Dermis microvascular lymphatic vessel endothelial cell (primary cell): ENCODE measurements at places on chromosomes 11 and 22. TPM values are rescaled to one million over a fixed set of nuclear protein-coding genes. Genes with fewer than 3 reads are reported as not detected.

PKDREJ gene
- under 0.01 TPM in 1 of 2 replicates, not detected in the other for total RNA-seq

- no peak for DNase-seq
Observed at GRCh38 chr11:112612250-112612849, 348.9 kb upstream of the NCAM1 start.

PDGFB gene
- 22.6 and 47.0 TPM in 2 replicates for total RNA-seq

DNA sequence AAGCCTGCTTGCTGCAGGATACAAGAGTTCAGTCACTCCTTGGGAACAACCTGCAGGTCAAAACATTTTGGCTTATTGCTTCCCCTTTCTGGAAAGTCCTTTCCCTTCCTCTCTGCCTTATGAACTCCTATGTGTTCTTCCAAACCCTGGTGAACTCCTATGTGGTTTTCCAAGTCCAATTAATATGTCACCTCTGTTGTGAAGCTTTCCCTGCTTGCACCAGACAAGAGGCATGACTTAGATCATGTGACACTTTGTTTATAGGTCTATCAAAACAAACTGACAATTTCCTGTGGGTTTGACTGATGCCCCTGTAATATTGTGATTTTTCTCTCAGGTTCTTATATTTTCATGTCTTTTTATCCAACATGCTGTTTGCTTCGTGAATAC, 64.2 kb downstream of the ENDOD1 start:
- DNase-seq = no peak

KCNQ1 gene
- under 0.01 and 0.13 TPM in 2 replicates for total RNA-seq

P2RY2 gene
- 0.25 and 0.64 TPM in 2 replicates for total RNA-seq

DNA sequence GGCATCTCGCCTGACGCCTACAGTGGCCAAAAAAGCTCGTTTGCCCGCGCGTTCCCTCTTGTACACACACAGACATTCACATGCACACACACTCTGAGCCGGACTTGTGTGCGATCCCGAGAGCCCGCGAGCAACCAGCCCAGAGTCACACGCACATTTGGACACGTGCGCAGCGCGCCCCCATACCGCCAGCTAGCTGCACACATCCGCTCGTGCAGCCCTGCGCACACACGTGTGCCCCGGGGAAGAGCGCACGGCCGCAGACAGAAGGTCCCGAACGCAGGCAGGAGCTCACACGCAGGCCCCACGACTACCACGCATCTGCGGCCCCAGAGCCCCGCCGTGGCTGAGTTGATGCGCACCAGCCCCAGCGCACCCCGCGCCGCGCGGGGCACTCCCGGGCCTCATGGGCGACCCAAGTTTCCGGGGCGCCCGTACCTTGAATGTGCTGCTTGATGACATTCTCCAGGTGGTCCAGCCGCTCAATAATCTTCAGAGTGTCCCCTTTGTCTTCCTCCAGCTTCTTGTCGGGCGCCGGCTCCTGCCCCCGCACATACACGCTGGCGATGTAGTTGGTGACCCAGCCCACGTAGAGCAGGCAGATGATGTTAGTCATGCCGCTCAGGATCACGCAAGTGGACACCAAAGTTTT, 758 bp downstream of the GALNT18 start:
- peak; percentile 45 for DNase-seq

DNA sequence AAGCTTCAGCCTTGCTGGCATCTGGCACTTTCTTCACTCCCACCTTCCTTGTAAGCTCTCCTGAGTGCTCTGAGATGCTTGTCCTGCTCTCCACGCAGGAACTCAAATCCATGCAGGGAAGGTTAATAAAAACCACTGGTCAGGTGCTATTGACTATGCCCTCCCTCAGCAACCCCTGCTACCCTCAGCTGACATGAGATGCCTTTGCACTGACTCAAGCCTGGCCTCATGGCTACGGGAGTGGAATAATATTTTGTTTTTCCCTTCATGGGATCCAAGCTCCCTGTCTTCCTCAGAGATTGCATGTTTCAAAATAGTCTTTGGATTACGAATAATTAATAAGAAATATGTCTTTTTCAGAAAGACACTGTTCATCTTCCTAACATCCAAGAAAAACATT, 31.7 kb upstream of the ABCC8 start:
- no peak for DNase-seq

- DNase-seq = no peak
Observed at GRCh38 chr11:35785287-35786167, 123.0 kb downstream of the TRIM44 start.

MLC1 gene
- not detected in 2 replicates for total RNA-seq

GP1BB gene
- 2.7 and 5.3 TPM in 2 replicates for total RNA-seq

DNA sequence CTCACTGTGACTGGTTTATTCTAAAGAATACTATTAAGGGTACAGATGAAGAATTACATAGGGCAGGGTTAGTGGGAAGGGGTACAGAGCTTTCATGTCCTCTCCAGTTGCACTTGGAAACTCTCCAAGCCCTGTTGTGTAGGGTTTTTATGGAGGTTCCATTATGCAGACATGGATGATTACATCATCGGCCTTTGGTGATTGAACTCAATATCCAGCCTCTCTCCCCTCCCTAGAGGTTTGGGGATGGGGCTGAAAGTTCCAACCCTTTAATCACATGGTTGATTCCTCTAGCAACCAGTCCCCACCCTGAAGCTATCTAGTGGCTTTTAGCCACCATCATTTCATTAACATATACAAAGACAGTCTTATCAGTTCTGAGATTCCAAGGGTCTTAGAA, 472.6 kb downstream of the BUD13 start:
- DNase-seq = no peak

DNA sequence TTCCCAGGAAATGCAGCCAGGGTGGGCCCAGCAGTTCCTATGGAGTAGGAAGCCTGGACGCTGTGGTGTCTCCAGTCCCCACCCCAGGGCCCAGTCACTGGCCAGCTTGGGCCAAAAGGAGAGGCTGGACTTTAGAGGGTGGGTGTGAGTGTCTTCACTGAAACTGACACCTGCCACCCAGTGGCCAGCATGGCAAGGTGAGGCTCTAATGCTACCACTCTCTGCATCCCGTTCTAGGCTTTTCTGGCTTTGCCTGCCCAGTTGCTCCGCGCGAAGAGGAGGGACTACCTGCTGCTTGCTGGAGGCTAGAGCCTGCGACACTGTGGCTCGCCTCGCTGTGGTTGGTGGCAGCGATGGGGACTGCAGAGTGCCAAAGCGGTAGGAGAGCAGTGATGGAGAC, 35.4 kb downstream of the C22orf42 start:
- no peak for DNase-seq

TBX1 gene
- 30.4 and 62.8 TPM in 2 replicates for total RNA-seq

- no peak for DNase-seq
Observed at GRCh38 chr11:129972611-129973010, 30.0 kb downstream of the PRDM10 start.

GRAP2 gene
- total RNA-seq = not detected in 2 replicates

CASP12 gene
- 6.5 and 7.0 TPM in 2 replicates for total RNA-seq

DNA sequence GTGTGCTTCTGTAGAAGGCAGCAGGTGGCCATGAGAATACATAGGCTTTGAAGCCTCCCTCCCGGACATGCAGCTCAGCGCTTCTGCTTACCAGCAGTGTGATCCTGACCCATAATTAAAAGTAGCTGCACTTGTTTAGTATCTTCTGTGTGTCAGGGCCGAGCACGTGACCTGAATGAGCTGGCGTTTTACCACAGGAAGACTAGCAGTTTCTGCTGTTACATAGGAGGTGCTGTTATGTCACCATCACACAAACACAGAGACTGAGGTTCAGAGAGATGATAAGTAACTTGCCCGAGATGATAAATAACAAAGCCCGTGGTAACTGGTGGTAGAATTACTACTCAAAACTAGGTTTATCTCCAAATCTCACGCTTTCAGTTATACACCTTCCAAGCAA, 329.5 kb downstream of the OPCML start:
- DNase-seq = no peak

DNA sequence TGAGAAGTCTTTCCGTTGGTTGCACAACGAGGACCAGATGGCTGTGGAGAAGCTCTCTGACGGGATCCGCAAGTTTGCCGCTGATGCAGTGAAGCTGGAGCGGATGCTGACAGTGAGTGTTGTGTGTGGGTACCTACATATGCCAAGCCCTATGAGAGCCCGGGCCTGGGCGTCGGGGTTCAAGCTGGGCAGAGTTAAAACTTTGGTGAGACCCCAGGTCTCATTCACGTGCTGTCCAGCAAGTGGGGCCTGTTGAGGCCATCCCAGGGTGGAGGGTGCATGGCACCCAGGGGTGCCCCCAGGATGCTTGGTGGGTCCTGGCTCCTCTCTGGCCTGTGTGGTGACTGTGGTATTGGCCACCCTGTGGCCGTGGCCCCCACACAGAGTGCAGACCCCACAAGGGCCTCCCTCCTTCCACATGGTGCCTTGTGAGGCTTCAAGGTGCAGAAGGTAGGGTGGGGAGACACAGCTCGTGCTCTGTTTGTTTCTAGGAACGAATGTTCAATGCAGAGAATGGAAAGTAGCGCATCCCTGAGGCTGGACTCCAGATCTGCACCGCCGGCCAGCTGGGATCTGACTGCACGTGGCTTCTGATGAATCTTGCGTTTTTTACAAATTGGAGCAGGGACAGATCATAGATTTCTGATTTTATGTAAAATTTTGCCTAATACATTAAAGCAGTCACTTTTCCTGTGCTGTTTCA, 12.8 kb downstream of the GATD1 start:
- DNase-seq = no peak

DNA sequence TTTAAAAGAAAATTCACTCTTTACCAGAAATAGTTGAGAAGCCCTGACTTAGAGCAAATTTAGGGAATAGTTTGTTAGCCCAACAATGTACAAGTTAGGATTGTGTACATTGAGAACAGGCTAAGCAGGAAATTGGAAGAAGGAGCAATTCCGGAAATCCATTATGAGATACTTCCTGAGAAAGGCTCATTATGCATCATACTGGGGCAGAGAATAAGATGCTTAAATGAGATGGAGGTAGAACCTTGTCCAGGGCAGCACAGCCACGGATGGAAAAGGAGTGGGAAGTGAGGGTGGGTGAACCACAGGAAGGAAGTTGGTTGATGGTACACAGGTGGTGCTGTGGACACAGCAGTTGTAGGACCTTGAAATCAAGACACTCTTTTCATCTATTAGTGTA, 180.2 kb downstream of the PGR start:
- DNase-seq = no peak

GRCh38 chr11:108241330-108242037, 18.6 kb downstream of the ATM start:
- DNase-seq = no peak

GRCh38 chr11:1744891-1745700, 5.3 kb downstream of the IFITM10 start:
- no peak for DNase-seq

DNA sequence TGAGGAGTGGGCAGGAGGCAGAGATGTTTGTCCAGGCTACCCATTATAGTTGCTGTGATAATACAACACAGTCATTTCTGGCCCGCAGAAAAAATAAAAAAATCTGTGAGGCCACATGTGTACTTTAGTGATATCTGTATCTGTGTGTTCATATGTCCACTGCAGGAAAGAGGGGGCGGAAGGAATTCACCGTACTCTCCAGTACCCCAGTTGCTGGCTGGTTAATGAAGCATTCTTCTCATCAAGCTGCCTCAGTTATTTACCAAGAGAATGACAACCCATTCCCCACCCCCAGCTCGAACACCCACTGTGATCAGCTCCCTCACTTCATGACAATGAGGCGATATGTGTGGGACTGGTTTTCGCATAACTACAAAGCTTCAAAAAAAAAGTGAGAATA, 309.3 kb downstream of the SOX6 start:
- DNase-seq = no peak

DNA sequence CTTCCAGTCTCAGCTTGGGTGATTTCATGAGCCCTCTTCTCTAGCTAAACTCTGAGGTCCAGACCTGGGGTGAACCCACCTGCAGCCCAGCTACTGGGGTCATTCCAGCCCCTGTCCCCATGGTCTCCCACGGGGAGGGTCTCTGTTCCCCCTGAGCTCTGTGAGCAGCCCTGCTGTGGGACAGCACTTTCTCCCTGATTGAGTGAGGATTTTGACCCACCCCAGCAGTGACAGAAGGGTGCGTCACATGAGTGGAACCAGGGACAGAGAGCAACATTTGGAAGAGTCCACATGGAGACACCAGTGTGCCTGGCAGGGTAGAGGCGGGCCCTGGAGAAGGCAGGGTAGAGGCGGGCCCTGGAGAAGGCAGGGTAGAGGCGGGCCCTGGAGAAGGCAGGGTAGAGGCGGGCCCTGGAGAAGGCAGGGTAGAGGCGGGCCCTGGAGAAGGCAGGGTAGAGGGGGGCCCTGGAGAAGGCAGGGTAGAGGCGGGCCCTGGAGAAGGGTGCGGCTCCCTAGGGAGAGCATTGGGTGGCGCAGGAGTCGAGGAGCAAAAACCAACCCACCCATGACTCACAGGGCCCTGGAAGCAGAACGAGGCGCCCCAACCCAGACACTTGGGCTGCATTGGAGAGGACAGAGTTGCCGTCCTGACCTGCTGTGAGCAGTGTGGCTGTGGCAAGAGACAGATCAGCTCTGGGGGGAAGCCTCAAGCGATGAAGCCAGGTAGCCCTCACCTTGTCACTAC, 227.7 kb upstream of the B3GAT1 start:
- DNase-seq = no peak
